ENCODE measurements at places on chromosomes 12 and 14.

- no peak for DNase-seq
These were observed 34.5 kb upstream of the NFYB start for GRCh38 chr12:104172570-104172947.

- no peak for DNase-seq
These were observed 105.6 kb downstream of the VCPKMT start for GRCh38 chr14:50010752-50011151.

DNA sequence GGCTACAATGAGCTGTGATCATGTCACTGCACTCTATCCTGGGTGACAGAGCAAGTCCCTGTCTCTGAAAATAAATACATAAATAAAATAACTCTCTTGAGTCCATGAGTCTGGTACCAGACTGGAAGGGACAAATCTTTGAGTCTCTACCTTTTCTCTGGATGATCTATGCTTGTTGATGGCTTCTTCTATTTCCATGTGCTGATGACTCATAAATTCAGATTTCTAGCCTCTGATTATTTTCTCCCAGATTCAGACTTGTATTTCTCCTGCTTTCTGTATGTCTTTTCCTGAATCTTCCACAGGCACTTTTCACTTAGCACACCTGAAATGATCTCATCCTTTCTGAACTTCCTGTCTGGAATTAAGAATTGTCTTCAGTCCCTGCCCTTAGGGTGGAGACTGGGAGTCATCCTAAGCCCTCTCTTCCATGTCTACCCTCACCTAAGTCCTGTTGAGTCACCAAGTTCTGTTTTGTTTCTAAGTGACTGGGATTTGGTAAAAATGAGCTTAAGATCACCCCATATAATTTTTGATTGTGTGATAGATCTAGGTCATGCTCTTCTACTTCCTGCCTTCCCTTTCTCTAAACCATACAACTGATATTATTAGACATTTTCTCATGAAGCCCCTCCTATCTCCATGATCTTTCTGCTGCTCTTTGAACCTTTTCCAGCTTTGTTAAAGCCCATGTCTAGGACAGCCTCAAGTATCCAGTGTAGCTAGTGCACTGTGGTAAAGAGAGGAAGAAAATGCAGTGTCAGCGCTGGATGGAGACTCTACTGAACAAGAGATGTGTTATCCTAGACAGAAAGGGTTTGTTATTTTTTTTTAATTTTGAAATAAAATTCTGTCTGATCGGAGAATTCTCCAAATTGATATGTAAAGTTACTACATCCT lies 13.1 kb downstream of the AKAP6 start:
- DNase-seq: no peak

- DNase-seq: no peak
These were observed 121.7 kb downstream of the ZNF664 start for GRCh38 chr12:124094733-124095132.

GRCh38 chr14:66383771-66384170 lies 102.4 kb upstream of the CCDC196 start:
- DNase-seq: no peak

DNA sequence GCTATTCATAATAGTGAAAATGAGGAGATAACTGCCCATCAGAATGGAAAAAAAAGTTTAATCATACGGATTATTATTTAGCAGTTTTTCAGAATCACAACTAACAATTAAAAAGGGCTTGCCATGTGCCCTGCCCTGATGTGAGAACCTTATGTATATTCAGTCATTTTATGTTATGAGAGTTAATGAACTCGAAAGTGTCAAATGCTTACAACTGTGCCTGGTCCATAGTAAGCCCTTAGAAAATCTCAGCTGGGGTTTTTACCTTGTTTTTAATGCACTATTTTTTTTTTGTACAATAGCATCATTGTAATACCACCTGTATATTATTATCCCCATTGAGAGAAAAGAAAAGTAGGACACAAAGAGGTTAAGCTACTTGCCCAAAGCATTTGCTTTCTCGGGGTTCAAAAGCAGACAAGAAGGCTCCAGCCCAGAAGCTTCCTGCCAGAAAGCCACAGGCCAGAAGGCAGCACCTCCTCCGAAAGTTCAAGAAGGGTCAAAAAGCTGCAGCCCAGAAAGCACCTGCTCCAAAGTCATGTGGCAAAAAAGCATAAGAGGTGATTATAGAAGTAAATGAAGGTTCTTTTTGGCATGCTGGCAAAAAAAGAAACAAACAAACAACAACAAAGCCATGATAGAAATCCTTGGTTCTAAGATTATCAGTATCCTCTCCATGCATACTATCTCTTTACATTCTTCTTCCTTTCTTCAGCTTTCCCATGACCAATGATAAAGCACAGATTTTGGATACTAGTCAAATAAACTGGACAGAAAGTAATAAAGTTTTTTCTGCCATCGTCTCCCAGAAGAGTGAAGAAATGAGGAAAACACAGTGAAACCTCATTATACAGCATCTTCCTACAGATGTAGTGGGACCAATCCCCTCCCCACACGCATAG lies 59.1 kb upstream of the NAP1L1 start:
- no peak for DNase-seq

DNA sequence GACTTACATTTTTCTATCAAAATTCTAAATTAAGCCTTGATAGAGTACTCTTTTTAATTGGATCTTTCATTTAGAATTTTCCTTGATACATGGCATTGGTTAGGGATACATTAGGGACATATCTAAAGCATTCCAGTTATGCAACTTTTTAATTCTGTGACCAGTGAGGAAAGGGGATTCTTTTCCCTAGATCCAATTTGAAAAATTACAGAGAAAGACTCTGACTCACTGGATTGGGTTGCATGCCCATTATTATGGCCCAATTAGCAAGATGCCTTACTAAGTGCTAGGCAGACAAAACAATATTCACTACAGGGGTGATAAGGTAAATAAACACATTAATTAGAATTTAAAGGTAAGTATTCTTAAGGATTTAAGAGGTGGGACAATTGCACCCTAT lies 5.2 kb upstream of the RAD52 start:
- no peak for DNase-seq

- DNase-seq: no peak
These were observed 53.5 kb downstream of the PIWIL1 start for GRCh38 chr12:130391186-130391585.

GRCh38 chr12:120835657-120836056 lies 68.5 kb downstream of the SPPL3 start:
- DNase-seq: no peak
